ENCODE measurements at places on chromosomes 3 and 15.

DNA sequence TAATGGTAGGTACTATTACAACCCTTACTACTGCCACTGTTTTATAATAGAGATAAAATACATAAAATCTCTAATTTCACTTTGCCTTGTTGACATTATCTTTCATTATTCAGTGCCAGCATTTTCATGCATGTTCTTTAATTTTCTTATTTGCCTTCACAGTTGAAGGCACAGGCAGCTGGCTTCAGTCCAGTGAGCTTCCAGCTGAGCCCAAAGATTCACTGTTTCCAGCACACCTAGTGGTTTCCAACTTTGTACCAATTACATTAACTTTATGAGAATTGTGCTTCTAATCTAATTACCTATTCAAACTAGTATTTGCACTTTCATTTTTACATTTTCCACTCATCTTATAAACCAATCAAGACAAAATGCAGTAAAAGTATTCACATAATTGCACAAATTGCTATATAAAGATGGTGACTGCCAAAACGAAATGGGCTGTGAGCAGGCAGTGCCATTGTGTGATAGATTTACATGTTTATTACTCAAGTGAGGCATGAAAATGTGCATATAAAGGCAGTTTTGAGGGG, 228.3 kb downstream of the MFSD1 start:
- DNase-seq = no peak

GRCh38 chr3:42980909-42981308, 1.8 kb downstream of the GASK1A start:
- no peak for DNase-seq

DNA sequence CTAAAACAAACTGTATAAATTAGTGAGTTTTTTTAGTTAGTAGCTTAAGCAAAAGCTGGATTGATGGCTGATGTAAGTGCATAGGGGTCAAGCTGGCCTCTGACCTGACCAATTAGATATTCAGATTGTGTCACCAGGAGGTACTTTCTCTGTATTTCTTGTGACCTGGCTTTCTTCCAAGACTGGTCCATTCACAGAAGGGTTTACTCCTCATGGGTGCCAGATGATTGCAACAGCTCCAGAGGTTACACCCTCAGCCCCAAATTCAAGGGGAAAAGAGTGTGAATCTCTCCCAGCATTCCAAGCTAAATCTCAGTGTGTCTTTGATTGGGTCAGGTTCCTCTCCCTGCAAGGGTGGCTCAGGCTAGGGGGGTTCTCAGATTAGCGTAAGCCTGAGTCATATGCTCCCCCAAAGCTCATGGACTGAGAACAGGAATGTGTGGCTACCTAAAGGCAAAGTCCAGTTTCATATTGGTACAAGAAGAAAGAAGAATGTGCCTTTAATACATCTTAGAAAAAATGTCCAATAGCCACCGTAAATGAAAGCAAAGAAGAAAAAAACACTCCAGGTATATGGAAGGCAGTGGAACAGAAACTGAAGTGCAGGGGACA, 16.5 kb downstream of the PML start:
- DNase-seq = no peak

- no peak for DNase-seq
Observed at GRCh38 chr3:99559196-99559595, 79.2 kb upstream of the COL8A1 start.

GRCh38 chr3:11447584-11448200, 175.5 kb downstream of the ATG7 start:
- DNase-seq = no peak

All from T-helper 22 cell (primary cell).